Fibroblast of gingiva (primary cell): ENCODE measurements at places on chromosomes 3 and 15.
A peak's percentile ranks its signal among the peaks of the same experiment; 100 is the strongest.

- peak; percentile 49 for DNase-seq
These were observed 566 bp downstream of the ETV5 start for GRCh38 chr3:186108106-186108940.

DNA sequence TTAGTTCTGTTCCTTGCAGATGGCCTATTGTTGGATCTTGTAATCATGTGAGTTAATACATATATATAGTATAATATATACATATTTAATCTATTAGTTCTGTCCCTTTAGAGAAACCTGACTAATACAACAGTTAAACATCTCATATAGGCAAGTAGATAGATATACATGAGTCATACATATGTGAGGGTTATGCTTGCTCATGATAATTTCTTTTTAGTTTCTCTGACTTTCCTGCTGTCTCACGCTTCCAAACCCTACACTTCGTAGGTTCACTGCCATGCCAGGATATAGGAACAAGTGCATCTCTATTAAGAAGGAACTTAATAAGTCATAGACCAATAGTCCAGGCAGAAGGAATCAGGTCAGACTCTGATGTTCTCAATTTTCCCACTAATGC, 16.8 kb upstream of the CLDN16 start:
- DNase-seq, result no peak

DNA sequence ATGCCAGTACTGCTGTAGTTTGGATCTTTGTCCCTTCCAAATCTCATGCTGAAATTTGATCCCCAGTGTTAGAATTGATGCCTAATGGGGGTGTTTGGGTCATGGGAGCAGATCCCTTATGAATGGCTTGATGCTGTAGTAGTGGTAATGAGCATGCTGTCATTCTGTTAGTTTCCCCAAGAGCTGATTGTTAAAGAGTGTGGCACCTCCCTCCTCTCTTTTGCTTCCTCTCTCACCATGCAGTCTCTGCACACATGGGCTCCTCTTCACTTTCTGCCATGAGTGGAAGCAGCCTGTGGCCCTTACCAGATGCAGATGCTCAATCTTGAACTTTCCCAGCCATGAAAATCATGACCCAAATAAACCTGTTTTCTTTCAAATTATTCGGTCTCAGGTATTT, 141.3 kb upstream of the DPPA4 start:
- DNase-seq, result no peak

GRCh38 chr3:100613721-100614390, 4.5 kb downstream of the ADGRG7 start:
- DNase-seq, result no peak

GRCh38 chr15:83164771-83165404, 42.7 kb downstream of the HDGFL3 start:
- DNase-seq, result peak; percentile 22

GRCh38 chr3:129428007-129428375, 445 bp downstream of the EFCAB12 start:
- DNase-seq, result no peak

DNA sequence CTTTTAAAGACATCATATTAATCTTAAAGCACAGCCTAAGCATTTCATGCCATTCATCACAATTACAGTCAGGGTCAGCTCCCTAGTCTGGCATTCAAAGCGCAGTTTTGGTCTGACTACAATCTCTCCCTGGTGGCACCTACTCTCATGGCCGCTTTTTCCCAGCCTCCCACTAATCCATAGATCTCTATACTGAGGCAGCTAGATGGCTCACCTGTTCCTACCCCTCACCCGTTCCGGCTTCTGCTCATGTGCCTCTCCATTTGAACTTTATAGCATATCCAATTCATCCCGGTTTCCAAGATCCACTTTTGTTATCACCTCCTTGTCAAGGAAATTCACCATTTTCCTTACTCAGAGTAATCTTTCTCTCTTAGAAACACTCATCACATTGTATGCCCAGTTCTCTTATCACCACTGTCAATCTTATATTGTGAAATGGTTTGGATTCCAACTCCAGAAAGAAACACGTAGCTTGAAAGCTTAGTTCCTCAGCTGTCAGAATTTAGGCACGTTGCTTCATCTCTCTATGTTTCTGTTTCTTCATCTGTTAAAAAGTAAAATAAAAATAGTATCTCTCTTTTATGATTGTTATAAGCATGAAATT, 220.0 kb upstream of the UBE2E2 start:
- no peak for DNase-seq

DNA sequence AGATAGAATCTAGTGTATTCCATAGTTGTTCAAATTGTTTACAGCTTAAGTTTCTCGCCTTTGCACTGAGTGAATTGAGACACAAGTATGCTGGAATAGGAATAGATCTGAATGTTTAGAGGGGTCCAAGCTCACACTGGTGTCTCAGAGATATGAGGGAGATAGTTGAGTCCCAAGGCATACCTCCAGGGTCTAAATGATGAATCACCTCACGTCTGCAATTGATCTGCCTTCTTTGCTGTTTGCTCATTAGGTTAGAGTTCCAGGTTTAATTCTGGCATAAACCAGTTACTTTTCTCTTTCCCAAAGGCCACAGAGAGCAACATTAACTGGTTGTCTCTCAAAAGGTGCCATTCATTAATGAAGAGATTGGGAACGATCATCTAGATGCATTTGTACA, 106.3 kb upstream of the MME start:
- no peak for DNase-seq

DNA sequence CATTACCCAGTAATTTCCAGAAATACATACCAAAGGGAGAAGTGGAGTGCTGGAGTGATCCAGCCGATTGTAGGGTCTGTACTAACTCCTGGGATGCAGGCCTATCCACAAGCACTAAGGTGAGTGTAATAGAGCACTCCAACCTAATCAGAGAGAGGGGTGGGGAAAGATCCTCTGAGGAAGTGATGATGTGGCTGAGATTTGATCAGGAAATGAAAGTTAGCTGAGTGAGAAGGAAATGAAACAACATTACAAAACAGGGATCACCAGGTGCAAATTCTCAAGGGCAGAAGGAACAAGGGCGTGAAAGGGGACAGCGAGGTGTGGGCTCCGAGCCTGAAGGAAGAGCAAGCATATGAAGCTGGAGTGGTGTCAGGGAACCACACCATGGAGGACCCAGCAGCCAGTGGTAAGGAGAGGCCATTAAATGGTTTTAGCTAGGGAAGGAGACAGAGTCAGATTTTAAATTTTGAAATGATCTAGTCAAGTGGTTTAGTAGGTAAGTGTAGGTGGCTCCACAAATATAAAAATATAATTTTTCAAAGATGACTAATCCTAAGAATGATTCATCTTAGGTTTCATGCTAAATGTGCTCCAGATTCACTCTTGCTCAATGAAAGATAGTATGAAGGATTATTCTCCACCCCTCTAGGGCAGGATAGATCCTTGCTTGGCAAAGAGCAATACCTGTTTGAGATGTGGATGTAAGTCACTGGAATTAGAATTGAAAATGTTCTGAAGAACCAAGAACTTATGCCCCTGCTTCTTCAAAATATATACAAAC, 348.7 kb downstream of the TBL1XR1 start:
- DNase-seq, result no peak

DNA sequence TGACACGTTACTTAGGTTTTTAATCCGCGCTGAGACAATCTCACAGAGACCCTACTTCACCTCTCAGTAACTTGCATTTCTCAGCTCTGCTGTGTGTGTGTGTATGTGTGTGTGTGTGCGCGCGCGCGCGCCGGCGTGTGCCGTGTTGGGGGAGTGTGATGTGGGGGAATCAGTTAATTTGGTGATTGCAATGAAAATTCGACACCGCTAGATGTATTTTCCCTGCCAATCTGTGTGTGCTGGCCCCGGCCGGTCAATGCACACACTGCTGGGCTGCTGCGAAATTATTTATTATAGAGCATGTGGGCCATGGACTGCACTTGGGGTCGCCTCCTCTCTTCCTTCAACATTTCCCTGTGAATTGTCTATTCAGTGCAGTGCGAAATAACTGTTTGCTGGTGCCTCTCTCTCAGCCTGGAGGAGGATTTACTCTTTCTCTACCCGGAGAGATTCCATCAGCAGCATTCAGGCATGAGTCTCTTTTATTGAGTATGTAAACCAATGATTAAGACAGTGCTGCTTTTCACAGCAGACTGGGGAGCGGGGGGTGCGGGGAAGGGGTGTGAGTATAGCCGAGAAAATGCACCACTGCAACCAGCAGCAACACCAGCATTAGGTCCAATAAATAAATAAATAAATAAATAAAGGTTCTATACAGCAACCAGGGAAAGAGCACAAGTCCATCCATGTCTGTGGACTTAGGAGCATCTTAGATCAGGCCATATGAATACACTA, 2.9 kb downstream of the CADM2 start:
- DNase-seq, result no peak

DNA sequence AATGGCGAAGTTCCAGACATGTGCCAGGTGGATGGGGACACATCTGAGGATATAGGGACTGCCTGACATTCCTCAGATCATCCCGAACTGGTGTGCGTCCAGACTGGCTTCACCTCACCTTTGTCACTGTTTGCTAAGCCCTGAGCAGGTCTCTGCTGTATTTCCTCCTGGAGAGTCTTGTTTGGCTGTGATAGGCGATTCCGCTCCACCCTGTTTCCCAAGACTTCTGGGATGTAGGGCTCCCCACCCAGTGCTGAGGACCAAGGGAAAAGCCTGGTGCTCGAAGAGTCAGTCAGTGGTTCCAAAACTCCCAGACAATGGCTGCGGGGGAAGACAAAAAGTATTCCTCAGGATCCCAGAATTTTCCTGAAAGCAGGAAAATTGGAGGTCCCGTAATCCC, 11.1 kb upstream of the FURIN start:
- DNase-seq, result no peak

- DNase-seq, result no peak
These were observed 93.2 kb upstream of the TLE3 start for GRCh38 chr15:70190965-70191364.

GRCh38 chr3:124032311-124032880, 40.5 kb upstream of the ROPN1 start:
- peak; percentile 14 for DNase-seq

GRCh38 chr3:58291671-58292338, 14.2 kb upstream of the RPP14 start:
- no peak for DNase-seq

DNA sequence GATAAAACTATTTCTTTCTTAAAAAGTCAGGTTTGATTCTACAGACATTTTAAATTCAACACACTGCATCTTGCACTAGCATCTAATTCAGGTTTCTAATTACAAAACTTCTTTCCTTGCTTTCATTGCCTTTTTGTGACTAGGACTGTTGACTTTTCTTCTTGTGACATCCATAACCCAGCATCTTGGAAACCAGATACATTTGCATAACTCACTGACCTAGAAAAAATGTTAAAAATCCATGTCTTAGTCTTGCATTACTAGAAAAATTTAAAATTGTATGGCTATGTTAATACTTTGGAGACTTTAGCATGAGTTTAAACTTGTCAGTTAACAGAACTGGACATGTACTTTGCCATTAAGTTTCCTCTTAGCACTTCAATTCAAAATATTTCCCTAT, 72.7 kb downstream of the DTWD1 start:
- peak; percentile 90 for DNase-seq

DNA sequence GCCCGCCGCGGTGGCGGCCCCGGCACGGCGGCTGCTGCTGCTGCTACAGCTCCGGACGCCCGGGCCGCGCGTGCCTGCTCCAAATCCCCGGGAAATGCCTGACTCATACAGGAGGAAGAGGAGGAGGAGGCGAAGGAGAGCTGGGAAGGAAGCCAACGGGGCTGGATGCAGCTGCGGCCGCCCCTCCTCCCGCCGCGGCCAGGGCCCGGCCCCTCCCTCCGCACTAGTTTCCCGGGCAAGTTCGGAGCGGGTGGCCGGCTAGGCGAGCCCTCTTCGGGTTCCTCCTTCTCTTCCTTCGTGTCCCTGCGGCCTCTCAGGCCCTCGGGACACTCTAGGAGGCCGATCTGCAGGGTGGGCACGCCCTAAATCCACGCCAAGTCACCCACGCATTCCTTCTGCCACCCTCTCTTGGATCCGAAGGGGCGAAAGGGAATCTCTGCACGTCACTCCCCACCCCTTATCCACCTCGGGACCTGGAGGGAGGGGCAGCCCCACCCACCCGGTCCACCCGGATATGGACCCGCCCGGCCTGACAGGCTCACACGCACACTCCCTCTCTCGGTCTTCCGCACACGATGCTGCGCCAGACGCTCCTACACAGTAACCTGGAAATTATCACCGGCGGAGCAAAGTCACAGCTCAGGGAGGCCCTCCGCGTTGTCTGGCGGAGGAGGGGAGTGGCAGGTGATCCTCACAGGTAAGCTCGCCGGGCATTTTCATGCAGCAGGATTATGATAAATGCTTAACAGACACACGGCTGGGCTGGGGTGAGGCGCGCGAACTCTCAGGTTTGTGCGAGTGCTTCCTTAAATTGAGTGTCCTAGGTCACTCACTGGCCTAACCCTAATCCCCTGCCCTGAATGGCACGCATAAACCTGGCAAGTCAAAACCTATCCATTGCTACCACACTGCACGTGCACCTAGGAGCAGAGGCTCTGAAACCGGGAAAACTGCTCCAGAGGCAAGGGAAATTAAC, at the start of the genes OSBPL10 and ZNF860:
Gene OSBPL10 (minus strand): TSS at position 57 of the 976 bp plus-strand sequence. CDS start 83 bp downstream, outside the sequence.
Gene ZNF860 (plus strand): TSS at position 545 of the 976 bp plus-strand sequence. CDS start 7,330 bp downstream, outside the sequence.
- peak; percentile 89 for DNase-seq

DNA sequence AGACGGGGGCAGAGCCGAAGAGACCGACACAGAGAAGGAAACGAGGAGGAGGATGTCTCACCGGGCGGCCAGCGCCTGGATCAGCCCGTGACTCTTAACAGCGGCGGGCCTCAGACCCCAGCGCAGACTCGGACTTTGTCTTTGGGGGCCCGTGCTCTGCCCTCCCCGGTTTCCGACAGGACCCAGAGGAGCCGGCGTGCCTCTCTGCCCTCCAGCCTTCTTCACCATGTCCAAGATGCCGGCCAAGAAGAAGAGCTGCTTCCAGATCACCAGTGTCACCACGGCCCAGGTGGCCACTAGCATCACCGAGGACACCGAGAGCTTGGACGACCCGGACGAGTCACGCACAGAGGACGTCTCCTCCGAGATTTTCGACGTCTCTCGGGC, 1.0 kb downstream of the TSC22D2 start:
- DNase-seq, result no peak

DNA sequence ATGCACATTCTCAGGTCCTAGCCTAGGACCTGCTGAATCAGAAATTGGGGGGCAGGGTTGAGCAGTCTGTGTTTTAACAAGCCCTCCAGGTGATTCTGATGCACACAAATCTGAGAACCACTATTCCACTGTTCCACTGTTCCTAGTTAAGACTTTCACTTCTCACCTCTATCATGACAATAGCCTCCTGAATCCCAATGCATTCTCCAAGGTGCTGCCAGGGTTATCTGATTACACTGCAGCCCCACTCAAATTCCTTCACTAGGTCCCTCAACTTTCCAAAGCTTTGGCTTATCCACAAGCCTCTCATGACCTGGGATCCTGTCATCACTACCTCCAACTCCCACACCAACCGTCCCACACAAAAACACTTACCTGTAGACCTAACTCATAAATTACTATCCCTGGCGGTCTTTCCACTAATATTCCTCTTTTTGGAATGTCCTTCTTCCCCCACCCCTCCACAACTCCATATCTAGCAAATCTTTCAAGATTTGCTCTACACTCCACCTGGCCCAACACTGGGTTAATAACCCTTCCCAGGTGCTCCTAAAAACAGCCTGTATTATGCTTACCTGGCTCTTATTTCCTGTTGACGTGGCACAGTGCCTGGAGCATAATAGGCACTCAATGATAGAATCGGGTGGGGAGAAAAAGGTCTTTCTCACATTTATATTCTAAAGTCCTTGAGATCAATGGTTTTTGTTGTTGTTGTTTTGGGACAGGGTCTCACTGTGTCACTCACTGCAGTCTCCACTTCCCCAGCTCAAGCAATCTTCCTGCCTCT, 27.2 kb downstream of the TBL1XR1 start:
- no peak for DNase-seq

- DNase-seq, result no peak
These were observed 90.7 kb downstream of the NR2F2 start for GRCh38 chr15:96421178-96421601.

- no peak for DNase-seq
These were observed 134.7 kb downstream of the NR2E3 start for GRCh38 chr15:71945012-71945411.

- no peak for DNase-seq
These were observed 51.1 kb downstream of the NEDD4 start for GRCh38 chr15:55942332-55942731.
